ENCODE measurements at places on chromosomes 4 and X.
A peak's percentile ranks its signal among the peaks of the same experiment; 100 is the strongest.

GRCh38 chr4:40822420-40823166 is 72.8 kb downstream of the NSUN7 start:
- no peak for DNase-seq

DNA sequence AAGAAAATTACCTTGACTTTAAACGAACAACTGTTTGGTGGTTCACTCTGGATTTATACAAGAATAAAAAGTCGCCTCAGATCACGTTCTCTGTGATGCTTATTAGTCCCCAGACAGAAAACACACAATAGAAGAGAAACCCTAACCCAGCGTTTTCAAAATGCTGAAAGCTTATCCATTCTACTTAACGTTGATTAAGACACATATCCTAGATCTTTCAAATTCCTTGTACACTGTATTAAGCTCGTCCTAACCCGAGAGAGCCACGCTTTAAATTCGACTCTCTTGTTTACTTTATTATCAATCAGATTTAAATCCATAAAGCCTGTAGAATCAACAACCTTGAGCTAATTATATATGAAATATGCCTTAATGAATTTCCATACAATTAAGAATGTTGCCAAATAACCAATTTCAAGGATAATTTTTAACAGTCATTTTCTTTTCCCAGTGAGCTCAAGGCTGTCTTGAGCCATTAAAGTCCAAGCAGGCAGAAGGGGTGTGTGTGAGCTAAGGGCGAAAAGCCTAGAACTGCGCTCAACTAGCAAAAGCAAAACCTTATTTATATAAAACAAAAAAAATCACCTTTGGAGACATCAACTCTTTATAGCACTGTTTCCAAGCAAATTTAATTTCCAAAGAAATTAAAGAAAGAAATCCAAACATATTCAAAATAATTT is 981 bp upstream of the PITX2 start:
- no peak for DNase-seq

GRCh38 chr4:160928482-160928881 is 1235.3 kb downstream of the FSTL5 start:
- DNase-seq: no peak

DNA sequence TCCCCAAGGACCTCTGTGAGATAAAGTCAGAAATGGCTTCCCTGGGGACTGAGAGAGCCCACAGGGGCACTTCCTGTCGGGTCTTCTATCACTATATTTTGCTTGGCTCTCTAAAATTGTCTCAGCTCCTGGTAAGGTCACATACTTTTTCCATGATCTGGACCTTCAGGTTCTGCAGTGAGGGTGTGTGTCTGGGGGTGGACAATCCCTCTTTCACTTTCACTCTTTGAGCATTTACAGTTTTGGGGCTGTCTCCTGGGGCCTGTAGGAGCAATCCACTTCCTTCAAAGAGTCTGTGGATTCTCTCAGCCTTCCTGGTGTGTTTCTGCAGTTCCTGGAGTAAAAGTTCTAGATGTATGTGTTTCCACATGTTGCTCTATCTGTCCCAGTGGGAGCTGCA is 335.7 kb downstream of the FSTL5 start:
- no peak for DNase-seq

DNA sequence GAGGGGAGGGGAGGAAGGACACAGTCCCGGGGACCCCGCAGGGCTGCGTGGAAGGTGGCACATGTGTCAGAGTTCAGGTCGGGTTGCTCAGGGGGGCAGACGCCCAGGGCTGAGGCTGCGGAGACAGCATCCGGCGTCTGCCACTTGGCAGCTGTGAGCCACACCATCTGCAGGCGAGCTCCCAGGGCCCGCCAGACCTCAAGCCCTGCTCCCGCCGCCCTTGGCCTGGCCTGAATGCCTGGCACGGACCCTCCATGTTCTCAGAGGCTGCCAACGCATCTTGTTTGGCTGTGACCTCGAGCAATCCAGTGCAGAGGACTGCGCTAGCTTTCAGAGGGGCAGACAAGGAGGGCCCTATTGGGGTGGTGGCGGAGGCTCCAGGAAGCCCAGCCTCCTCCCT is 5.1 kb downstream of the BGN start:
- DNase-seq: peak; percentile 77

- DNase-seq: no peak
Measured at GRCh38 chrX:3141031-3141430, 99.8 kb downstream of the ARSF start.

- DNase-seq: no peak
Measured at GRCh38 chr4:150699599-150699998, 117.6 kb downstream of the MAB21L2 start.

- no peak for DNase-seq
Measured at GRCh38 chr4:55178226-55179005, 53.0 kb upstream of the KDR start.

DNA sequence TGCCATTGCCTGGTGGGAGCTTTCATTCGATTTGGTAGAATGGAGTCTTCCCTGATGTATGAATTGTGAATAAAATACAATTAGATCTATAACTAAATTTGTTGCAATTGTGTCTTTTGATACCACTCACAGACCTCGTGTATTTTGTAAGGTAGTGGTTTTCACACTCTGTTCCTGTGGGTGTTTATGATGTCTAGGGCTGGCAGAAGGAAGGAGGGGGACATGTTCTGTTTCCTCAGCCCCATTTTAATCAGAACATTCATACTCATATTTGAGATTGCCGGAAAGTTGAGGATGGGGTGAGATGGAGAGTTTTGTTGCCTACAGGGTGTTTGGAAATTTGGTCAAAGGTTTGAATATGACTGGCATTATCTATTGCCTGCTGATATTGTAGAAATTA is 42.9 kb downstream of the PTTG2 start:
- DNase-seq: no peak

- DNase-seq: no peak
Measured at GRCh38 chrX:34521563-34521962, 135.5 kb downstream of the TMEM47 start.

DNA sequence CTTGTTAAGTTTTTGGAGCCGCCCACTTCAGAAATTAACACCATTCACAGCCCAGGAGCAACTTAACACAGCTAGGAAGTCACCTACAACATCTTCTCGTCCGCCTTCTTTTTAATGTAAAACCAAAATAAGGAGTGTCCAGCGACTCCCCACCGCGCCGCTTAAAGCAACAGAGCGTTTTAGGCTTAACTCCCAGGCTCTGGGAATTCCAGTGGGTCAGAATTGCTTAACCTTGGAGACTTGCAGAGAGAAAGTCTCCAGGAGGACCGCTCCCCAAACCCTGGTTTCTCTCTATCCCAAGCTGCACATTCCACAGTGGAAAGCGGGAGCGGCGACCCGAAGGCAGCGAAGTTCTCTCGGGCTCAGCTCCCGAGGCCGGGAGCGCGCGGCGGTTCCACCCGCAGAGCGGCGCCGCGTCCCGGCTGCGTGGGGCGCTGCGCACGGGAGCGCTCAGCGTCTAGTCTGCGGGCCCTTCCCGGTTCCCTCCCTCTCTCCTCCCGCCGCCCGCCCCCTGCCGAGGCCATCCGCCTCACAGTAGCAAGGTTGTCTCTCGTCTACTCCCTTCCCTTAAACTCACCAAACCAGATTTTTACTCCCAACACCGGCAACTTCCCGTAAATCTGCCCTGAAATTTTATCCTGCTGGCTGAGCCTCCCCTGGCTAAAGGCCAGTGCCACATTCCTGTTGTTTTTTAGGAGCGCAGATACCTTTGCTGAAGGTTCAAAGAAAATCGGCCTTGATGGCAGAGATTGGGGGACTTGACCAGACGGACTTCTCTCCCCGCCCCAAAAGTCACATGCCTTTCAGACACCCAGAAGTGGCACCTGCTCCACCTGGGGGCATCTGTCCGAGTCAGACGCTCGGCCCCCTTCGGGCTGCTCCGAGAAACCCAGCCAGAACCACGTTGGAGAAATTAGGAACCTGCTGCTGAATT is at the start of gene RBM47:
TSS of gene RBM47 (minus strand) at position 464 of the 934 bp plus-strand sequence. CDS start 190,971 bp downstream, outside the sequence.
- DNase-seq: peak; percentile 62

DNA sequence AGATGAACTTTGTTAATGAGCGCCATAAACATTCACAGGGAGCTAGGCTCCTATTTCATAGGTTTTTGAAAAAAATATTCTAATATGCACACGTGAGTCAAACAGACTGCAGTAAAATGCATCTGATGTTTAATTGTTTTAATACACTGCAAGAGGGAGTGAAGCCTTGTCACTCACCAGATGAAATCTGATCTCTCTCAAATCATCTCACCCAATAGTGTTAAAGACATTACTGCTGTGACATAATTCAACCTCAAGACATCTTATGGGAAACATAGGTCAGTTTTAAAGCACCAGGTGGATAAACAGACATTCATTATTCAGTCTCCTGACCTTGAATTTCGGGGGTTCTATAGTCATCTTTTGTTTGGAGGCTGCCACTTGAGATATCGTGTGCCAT is 148.3 kb downstream of the MAML3 start:
- no peak for DNase-seq

GRCh38 chr4:71558248-71558647 is 219.4 kb downstream of the SLC4A4 start:
- DNase-seq: no peak

GRCh38 chrX:19343085-19343534 is 617 bp upstream of the PDHA1 start:
- no peak for DNase-seq

- no peak for DNase-seq
Measured at GRCh38 chr4:4838051-4838935, 21.2 kb upstream of the MSX1 start.

DNA sequence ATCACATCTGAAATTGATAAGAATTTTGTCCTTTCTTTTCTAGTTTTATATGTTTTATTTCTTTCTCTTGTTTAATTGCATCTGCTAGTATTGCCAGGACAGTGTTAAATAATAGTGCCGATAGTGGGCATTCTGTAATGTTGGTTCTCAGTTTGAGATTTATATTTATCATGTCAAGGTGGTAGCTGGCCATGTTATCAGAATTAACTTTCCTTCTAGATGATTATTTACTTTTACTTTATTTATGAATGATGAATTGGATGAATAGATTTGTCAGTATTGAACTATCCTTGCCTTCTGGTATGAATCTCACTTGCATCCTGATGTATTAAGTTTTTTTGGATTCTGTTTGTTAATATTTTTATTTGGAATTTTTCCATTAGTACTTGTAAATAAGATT is 42.7 kb downstream of the METAP1 start:
- DNase-seq: no peak

DNA sequence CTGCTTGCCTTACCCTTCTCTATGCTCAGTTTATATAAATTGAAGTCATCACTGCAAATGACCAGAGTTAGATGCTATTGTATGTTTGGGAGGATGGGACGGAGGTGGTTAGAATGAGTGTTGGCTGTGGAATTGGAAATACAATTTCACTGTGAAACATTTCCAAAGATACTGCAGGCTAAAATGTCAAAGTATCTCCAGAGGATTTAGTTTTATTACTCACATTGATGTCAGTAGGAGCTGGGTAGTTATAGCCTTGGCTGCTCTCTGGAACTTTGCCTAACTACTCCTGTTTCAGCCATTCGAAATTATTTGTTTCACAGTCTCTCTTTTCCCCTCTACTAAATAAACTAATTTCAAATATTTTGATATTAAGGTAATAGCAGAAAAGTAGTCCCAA is 92.6 kb upstream of the PPP3CA start:
- DNase-seq: no peak

DNA sequence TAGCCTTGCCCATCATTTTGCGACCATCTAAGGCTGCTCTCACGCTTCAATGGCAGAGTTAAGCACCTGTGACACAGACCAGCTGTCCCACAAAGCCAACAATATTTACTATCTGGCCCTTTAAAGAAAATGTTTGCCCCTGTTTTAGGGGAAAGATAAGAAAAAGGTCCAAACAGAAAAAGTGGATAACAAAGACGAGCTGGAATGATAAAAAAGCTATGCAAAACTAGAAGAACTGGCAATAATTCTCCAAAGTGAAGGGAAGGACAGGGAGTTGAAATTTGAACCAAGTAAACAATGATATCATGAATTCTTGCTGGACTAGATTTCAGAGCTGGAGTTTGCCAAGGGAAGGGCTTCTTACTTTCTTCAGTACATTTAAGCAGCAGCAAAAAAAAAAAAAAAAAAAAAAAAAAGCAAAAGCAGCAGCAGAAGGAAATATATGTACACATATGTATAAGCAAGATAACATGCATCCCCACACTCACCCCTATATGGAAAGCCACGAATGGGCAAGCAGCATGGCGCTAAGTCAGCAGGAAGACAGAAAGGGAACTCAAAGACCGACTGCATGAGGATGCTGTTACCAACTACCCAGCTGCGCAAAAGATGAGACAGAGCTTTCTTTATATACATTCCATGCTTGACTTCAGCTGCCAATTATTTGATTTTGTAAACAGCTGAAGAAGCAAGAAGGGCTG is 12.5 kb downstream of the TRAPPC2 start:
- DNase-seq: peak; percentile 39

- DNase-seq: no peak
Measured at GRCh38 chr4:150106886-150107285, 28.6 kb downstream of the DCLK2 start.
